ENCODE measurements at places on chromosomes 7 and 10. TPM values are rescaled to one million over a fixed set of nuclear protein-coding genes. Genes with fewer than 3 reads are reported as not detected.
A peak's percentile ranks its signal among the peaks of the same experiment; 100 is the strongest.

Gene GTPBP4
- 16.8 TPM for total RNA-seq

Gene FMC1
- 28.3 TPM for total RNA-seq

Gene CACNB2
- 56.9 TPM for total RNA-seq

Gene CXCL12
- total RNA-seq: 79.6 TPM

DNA sequence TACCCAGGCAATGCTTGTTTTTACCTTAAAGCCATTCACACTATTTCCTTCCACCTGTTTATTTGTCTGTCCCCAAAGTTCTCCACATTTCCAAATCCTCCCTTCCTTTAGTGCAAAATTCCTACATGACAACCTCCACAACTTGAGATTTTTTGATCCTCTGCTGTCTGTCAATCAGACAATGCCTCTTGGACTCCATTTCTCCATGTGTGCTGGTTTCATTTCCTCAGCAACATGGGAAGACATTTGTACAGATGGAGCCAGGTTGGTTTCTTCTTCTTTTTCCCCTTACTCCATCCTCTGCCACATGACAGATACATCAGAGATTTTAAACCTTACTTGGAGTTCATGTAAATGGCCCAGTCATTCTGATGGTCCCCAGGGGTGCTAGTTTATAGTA lies 19.1 kb upstream of the GIMAP2 start:
- H3K4me3 ChIP-seq: no peak overlapping the region
- peak overlapping the region; percentile 2 for H3K27ac ChIP-seq
- H3K36me3 ChIP-seq: no peaks in the 10 kb centered on the region
- H3K27me3 ChIP-seq: no peaks in the 10 kb centered on the region
- DNase-seq: no peak

GRCh38 chr7:43880596-43880995 lies 11.3 kb upstream of the MRPS24 start:
- H3K27ac ChIP-seq: no peak overlapping the region
- no peaks in the 10 kb centered on the region for H3K27me3 ChIP-seq
- no peaks in the 10 kb centered on the region for H3K4me1 ChIP-seq
- no peak overlapping the region for H3K4me3 ChIP-seq
- peaks cover 60% of the 10 kb centered on the region for H3K36me3 ChIP-seq

GRCh38 chr10:22986771-22987542 lies 59.1 kb downstream of the ARMC3 start:
- H3K4me1 ChIP-seq: peaks cover 8% of the 10 kb centered on the region
- no peak overlapping the region for H3K4me3 ChIP-seq
- no peak for DNase-seq
- H3K27me3 ChIP-seq: no peaks in the 10 kb centered on the region

- H3K36me3 ChIP-seq: no peaks in the 10 kb centered on the region
- H3K27ac ChIP-seq: no peak overlapping the region
- no peak for DNase-seq
- peaks cover 7% of the 10 kb centered on the region for H3K4me1 ChIP-seq
- no peak overlapping the region for H3K4me3 ChIP-seq
- peaks cover 97% of the 10 kb centered on the region for H3K27me3 ChIP-seq
Measured at GRCh38 chr10:100621360-100622205, 85.8 kb downstream of the HIF1AN start.

DNA sequence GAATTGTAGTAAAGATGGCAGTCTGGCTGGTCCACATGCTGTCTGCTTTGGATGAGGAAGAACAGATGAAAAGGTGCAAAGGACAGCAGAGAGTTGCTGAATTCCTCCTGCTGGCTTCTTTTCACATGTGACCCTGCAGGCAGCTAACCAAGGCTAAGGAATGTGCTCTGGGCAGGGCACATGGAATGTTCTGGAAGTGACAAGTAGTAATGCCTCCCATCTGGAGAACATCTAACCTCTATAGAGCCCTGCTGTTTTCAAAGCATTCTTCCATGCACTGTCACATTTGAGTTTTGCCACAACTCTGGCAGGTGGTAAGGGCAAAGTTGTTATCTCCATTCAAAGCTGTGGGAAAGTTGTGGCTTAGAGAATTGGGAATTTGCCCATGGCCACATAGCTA lies 208.8 kb downstream of the STK31 start:
- H3K27ac ChIP-seq: peak overlapping the region; percentile 43
- DNase-seq: no peak
- H3K27me3 ChIP-seq: no peaks in the 10 kb centered on the region
- H3K4me3 ChIP-seq: no peak overlapping the region
- H3K4me1 ChIP-seq: no peaks in the 10 kb centered on the region
- H3K36me3 ChIP-seq: no peaks in the 10 kb centered on the region

GRCh38 chr7:150356265-150356897 lies 12.2 kb upstream of the REPIN1 start:
- peak overlapping the region; percentile 74 for H3K27ac ChIP-seq
- H3K36me3 ChIP-seq: no peaks in the 10 kb centered on the region
- no peaks in the 10 kb centered on the region for H3K27me3 ChIP-seq
- H3K4me3 ChIP-seq: no peak overlapping the region

DNA sequence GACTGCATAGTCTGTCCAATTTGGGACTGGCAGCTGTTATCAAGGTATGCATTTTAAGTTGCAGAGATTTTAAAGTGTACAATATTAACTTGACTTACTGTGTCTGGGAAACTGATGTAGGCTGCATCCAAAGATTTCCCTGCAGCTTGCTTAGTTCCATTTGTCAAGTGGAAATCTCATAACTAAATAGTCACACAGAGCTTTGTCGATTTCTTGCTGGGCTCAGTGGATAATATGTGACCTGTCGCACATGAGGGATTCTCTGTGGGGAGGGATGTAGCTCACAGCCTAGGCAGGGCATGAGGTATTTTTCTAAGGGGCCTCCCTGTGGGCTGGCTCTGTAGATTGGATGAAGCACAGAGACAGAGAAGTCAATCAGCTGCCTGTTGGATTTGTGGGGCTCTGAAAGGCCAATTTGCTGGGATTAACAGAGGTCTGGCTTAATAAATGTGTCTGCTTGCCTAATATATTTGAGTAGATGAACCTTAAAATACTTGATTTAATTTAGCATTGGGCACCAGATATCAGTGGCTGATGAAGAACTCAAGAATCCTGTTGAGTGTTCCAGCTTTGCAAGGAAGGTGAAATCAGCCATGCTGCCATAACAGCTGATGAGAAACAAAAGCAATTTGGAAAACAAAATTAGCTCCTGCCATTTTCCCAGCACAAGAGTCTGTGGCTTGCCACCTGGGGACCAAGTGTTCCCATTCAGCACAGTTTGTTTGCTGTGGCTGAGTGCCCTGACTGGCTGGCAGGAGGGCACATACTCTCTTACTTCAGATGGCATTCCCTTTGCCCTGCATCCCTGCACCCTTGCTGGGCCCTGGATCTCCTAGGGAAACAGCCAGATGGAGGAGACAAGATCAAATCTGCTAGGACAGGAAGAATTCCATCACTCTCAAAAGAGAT lies 598.5 kb downstream of the SORCS3 start:
- H3K4me3 ChIP-seq: no peak overlapping the region
- no peak for DNase-seq
- H3K27me3 ChIP-seq: no peaks in the 10 kb centered on the region
- H3K36me3 ChIP-seq: no peaks in the 10 kb centered on the region
- no peak overlapping the region for H3K27ac ChIP-seq

DNA sequence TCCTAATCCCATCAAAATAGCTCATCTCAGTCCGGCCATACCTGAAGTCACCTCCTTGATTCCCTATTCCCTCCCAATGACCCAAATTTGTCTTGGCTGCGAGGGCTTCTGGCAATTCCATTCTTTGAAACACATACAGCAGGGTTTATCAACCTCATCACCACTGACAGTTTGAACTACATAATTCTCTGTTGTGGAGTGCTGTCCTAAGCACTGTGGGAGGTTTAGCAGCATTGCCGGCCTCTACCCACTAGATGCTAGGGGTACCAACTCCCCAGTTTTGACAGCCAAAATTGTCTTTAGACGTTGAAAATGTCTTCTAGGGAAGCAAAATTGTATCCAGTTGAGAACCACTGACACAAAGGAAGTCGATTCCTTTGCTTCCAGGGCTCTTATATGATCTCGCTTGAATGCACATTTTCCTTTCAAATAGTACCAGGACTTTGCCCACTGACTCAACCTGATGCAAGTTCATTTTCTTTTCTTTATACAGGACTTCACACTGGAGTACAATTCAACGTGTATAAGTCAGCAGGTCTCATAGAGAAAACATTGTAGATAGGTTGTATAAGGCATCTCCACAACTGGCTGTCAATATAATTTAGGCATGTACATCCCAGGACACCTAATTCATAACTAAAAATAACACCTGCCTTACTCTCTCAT lies 133.3 kb downstream of the STRA8 start:
- H3K27me3 ChIP-seq: no peaks in the 10 kb centered on the region
- no peak overlapping the region for H3K27ac ChIP-seq
- DNase-seq: no peak
- no peak overlapping the region for H3K4me3 ChIP-seq

DNA sequence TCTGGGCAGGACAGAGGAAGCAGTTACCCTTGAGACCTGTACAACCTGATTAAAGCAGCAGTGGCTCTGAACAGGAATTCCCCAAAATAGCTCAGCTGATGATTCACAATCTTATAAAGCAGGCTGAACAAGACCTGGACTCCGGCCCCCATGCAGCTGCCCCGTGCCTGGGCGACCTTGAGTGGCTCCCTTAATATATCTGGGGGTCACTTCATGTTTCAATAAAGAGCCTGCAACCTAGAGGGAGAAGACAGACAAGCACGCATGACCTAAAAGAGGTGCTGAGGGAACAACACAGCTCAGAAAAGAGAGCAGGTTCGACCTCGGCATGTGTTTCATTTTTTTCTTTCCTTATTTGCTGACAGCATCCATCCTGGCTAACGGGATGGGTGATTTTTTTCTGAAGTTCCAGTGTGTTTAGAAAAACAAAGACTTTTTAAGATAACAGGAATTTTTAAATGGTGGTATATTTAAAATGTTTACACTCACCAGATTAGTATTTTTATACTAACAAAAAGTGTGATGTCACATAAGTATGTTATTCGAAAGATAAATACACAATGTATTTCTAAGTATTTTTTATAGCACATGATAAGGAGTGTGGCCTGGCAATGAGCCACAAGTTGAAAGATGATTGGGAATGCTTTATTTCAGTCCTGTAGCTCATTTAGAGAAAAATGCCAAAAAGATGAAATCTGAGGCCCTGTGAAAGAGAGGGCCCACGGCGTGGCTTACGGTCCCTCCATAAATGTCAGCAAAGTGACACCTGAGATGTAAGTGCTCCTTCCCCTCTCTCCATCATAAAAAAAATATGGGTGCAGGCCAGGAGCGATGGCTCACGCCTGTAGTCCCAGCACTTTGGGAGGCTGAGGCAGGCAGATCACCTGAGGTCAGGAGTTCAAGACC lies 161.3 kb downstream of the SLIT1 start:
- H3K36me3 ChIP-seq: no peaks in the 10 kb centered on the region
- H3K27me3 ChIP-seq: no peaks in the 10 kb centered on the region

GRCh38 chr7:133582766-133583523 lies 330.1 kb downstream of the EXOC4 start:
- no peaks in the 10 kb centered on the region for H3K27me3 ChIP-seq
- H3K27ac ChIP-seq: no peak overlapping the region
- no peaks in the 10 kb centered on the region for H3K36me3 ChIP-seq
- no peak for DNase-seq
- no peak overlapping the region for H3K4me3 ChIP-seq
- no peaks in the 10 kb centered on the region for H3K4me1 ChIP-seq

- H3K4me3 ChIP-seq: no peak overlapping the region
- no peaks in the 10 kb centered on the region for H3K27me3 ChIP-seq
- no peaks in the 10 kb centered on the region for H3K4me1 ChIP-seq
Measured at GRCh38 chr10:11192304-11193000, 174.8 kb downstream of the CELF2 start.

GRCh38 chr10:60032723-60033122 lies 126.4 kb upstream of the CCDC6 start:
- H3K27me3 ChIP-seq: no peaks in the 10 kb centered on the region
- DNase-seq: no peak
- H3K4me1 ChIP-seq: peaks cover 16% of the 10 kb centered on the region

GRCh38 chr10:27245836-27246235 lies 5.2 kb upstream of the ACBD5 start:
- no peaks in the 10 kb centered on the region for H3K36me3 ChIP-seq
- peaks cover 15% of the 10 kb centered on the region for H3K4me1 ChIP-seq
- no peak for DNase-seq
- H3K27ac ChIP-seq: no peak overlapping the region
- H3K4me3 ChIP-seq: no peak overlapping the region

- no peak for DNase-seq
- no peak overlapping the region for H3K27ac ChIP-seq
- no peaks in the 10 kb centered on the region for H3K27me3 ChIP-seq
- H3K36me3 ChIP-seq: no peaks in the 10 kb centered on the region
- no peaks in the 10 kb centered on the region for H3K4me1 ChIP-seq
- no peak overlapping the region for H3K4me3 ChIP-seq
Measured at GRCh38 chr7:108299251-108299973, 156.8 kb downstream of the NRCAM start.

DNA sequence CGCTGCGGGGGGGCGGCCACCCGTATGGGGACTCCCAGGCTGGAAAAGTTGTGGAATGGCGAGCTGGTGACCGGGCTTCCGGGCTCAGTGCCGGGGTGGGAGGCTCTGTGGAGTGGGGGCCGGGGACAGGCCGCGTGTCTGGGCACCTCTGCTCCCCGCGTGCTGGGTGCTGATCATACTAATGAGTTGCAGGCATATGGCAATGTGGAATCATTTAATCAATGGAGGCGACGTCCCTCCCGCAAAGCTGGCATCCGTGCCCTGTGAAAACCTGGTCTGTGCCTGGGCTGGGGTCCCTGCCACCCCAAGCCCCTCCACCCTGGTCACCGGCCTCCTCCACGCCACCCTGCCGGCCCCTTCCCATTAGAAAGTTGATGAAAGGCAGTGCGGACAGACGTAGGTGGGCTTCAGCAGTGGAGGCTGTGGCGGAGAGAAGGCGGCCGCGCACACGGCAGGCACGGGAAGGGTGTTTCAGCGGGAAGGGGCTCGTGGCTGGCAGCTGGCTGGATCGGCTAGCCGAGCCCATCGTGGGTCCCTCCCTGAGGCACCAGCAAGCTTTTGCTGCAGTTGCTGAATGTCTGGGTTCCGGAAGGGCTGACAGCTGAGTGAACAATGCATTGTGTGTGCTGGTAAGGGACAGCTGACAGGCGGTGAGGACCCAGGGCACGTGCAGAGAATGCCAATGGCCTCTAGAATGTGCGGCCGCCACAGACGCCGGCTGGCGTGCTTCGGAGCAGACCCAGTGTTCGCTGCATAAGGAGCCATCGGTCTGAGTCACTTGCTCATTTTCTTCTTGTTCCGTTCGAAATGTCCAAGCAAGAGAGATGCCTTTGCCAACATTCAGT lies 1.5 kb downstream of the ADGRA1 start:
- peaks cover 75% of the 10 kb centered on the region for H3K27me3 ChIP-seq
- H3K4me1 ChIP-seq: peaks cover 12% of the 10 kb centered on the region
- no peak overlapping the region for H3K4me3 ChIP-seq
- no peak overlapping the region for H3K27ac ChIP-seq

Data from sigmoid colon (tissue), 7 donors.